ENCODE measurements at places on chromosomes 5 and 9.

DNA sequence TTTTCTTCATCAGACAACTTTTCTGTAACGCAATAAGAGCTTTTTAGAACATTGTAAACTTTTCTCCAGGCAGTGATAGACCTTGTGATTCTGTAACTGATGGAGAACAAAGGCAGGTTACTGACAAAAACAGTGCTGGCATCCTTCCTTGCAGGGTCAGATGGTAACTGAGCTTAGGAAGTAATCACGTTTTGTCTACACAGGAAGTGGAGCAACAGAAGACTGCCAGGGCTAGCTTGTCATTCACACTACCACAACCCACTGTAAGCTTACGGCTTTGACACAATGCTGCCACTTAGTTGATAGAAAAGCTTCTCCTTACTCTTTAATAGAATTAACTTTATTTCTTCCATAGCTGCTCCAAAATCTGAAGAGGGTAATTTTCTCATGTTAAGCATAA is 46.8 kb downstream of the FBN2 start:
- DNase-seq, result no peak

- peak; percentile 68 for DNase-seq
Measured at GRCh38 chr5:76401801-76402250, 1.3 kb upstream of the IQGAP2 start.

DNA sequence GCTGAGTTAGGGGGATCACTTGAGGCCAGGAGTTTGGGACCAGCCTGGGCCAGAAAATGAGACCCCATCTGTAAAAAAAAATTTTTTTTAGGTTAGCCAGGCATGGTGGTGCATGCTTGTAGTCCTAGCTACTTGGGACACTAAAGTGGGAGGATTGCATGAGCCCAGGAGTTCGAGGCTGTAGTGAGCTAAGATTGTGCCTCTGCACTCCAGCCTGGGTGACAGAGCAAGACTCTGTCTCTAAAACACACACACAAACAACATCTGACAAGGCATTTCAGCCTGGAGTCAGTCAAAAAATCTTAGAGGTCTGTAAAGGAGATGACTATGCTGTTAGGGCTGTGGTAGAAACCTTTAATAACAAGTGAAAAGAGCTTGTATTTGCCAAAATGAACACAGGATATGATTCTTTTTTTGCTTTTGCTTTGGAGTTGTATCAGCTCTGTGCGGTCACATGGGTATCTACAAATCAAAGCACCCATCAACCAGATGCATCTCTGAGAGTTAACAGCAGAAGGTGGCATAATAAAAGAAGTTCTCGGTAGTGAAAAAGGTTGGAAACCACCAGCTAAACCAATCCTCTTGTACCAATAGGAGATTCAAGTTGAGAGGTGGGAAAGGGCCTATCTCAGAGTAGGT is 3.6 kb upstream of the PSMD5 start:
- no peak for DNase-seq

DNA sequence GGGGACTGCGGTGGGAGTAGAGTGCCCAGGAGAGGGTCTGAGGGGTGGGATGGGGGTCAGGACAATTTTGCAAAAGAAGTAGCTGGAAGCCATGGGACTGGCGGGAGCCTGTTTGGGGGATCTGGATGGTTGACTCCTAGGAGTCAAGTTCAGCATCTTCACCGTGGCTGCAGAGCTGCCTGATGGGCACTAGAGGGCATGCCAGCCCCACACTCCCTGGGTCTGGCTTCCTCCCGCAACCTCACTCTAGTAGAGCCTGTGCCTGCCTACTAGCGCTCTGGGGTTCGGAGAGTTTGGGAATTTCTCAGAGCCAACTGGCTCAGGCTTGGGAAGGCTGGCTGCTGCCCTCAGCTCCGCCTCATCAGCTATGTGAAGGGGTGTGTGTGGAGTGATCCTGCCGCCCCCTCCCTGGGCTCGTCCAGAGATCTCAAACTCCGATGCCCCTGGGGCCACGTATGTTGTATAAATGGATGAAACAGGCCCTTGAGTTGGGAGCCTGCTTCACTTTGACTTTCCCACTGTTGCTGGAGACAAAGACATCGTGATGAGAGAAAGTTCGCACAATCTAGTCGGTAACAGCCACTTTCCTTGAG is 10.8 kb downstream of the TSPAN17 start:
- DNase-seq, result no peak

- no peak for DNase-seq
Measured at GRCh38 chr9:71891557-71892189, 19.3 kb downstream of the ABHD17B start.

GRCh38 chr5:8060953-8061429 is 192.0 kb downstream of the MTRR start:
- no peak for DNase-seq

DNA sequence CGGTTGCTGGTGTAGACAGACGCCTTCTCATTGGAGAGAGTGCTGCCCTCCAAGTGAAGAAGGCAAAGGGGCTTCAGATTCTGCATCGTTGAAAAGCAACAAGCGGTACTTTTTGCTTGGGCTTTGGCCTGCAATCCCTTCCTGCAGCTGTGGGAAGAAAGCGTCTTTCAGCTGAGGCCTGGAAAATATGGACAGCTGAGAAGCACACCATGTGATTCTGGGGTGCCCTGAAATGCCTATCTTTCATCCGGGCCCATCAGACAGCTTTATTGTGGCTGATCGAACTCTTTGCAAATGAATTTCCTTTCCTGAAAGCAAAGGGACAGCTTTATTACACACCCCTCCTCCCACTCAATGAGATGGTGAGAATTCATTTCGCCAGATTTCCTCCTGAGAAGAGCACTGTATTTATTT is 74.0 kb downstream of the NSG2 start:
- no peak for DNase-seq

DNA sequence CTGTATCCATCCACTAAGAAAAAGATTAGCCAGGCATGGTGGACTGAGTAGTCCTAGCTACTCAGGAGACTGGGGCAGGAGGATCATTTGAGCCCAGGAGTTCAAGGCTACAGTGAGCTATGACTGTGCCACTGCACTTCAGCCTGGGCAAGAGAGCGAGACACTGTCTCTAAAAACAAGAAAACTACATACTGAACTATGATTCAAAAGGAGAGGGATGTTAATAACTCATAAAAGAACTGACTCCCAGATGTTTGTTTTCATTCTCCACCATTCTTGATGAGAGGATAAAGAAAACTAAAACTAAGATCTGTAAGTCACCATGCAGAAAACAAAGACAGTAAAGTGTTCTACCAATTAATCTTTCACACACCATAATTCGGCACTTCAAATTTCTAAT is 53.5 kb downstream of the AUH start:
- DNase-seq, result no peak

GRCh38 chr5:100667161-100667630 is 132.0 kb downstream of the FAM174A start:
- peak; percentile 19 for DNase-seq

DNA sequence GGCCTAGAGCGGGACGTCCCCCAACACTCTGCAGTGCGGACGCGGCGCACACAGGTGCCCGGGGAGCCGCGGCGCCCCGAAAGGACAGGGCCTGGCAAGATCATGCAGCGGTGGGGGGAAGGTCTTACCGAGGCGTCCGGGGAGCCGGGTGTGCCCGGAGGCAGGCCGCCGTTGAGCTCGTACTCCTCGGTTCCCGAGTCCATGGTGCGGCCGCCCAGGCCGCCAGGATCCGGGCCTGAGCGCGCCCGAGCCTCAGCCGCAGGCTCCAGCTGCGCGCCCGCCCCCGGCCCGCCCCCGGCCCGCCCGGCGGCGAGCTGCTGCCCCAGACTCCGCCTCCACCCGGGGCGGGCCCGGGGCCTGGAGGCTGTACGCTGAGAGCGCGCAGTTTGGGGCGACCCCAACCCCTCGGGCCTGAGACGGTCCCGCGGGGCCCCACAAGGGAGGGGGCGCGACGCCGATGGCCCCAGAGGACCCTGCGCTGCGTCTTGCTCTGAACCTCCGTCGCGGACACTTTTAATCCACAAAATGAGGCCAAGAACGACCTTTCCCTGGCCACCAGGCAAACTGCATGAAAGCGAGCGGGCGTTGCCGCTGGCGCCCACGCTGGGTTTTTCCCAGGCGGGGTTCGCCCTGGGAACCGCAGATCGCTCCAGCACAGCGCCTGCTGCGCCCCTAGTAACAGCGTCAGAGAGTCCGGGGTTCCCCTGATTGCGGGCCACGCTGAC is at the start of gene NINJ1:
NINJ1 (minus strand) TSS at position 237 of the 725 bp plus-strand sequence; CDS start at position 203, 34 bp downstream.
- peak; percentile 45 for DNase-seq

DNA sequence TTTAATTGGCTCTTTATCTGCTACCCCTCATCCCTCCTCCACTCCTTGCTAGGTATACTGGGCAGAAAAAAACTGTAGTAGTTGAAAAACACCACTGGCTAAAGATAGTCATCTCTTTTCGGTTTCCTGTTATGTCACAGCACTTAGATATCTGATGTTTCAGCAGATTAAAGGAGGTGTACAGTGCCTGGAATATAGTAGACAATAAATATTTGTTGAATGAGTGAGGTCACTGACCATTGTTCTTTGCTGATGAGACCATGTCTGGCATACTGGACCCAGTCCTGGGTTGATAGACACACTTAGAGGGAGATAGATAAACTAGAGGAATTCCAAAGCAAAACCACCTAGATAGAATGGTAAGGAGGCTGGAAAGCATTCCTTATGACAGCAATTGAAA is 3.2 kb downstream of the GRPEL2 start:
- DNase-seq, result no peak

- no peak for DNase-seq
Measured at GRCh38 chr9:136684799-136685198, 2.5 kb downstream of the AGPAT2 start.

GRCh38 chr9:115922444-115922843 is 231.1 kb upstream of the PAPPA start:
- no peak for DNase-seq

DNA sequence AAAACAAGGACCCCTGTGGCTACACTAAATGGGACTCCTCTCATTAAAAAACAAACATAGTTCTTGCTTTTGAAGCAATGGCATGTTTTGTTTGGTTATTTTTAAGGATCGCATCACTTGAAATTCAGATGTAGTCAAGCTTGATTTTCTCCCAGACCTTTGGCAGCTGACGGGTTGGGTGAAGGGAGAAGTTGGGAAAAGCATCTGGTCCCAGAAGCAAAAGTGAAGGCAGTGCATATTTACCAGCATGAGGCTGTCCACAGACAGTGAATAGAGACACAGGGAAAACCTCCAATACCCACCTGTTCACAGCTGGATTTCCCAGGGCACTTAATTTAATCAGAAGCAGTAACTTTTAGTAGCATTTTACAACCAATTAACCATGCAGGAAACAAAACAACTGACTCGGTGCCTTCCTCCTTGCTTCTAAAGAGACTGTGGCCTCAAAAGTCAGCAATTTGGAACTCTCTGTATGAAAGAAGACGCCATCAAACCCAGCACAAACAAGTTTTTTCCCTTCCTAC is 245.4 kb downstream of the EBF1 start:
- no peak for DNase-seq

- DNase-seq, result no peak
Measured at GRCh38 chr5:132759114-132760048, 12.2 kb downstream of the CCNI2 start.

- DNase-seq, result peak; percentile 66
Measured at GRCh38 chr5:56142614-56143372, 90.3 kb downstream of the ANKRD55 start.

DNA sequence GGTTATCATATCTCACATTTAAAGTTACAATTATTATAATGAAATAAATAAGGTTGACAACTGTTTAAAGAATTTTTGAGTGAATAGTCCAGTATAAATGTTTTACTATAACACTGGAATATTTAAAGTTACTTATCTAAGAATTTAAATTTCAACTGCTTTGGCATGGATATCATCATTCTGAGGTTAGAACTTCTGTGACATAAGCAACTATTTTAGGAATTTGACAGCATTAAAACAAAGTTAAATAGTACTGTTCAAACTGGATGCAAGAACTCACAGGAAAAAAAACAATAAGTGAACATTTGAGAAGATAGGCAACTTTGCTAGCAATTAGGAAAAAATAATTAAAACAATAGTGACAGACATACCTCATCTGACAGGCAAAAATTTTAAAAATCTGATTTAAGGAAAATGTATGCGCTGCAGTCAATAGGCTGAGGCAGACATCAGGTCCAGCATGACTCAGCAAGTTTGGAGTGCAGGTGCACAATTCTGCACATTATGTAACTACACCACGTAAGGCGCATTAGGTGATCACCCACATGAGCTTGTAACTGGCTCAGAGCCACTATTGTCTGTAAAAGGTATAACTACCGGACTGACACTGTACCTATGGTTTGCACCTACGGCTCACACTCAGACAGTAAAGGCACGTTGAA is 180.6 kb downstream of the PDE4D start:
- no peak for DNase-seq

DNA sequence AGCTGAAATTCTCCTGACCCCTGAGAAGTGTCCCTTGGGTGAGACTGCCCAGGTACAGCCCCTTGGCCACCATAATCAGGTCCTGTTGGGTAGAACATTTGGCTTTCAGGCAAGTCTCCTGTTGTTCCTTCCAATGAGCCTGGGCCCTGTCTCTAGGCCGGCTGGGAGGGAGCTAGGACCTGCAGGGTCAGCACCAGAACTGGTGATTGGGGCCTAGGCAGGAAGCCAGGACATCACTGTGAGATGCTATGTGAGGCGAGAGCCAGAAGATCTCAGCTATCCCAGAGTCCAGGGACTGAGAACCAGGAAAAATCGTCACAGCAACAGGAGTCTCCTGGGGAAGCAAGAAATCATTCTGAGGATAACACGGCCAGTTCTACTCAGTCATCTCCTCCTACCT is 51.5 kb downstream of the PCDH1 start:
- DNase-seq, result no peak

- no peak for DNase-seq
Measured at GRCh38 chr9:132162764-132163456, 1.1 kb downstream of the NTNG2 start.

GRCh38 chr5:168052686-168053085 is 238.8 kb upstream of the WWC1 start:
- no peak for DNase-seq

- DNase-seq, result no peak
Measured at GRCh38 chr5:138752341-138752950, 779 bp upstream of the CTNNA1 start.

Data from GM12864 (cell line).